ENCODE measurements at places on chromosomes 5 and 9.
A peak's percentile ranks its signal among the peaks of the same experiment; 100 is the strongest.

- no peak overlapping the region for H3K4me3 ChIP-seq
- no peak overlapping the region for H3K27ac ChIP-seq
- H3K27me3 ChIP-seq: no peaks in the 10 kb centered on the region
These were observed 43.6 kb downstream of the CCDC192 start for GRCh38 chr5:127746756-127747155.

- peaks cover 22% of the 10 kb centered on the region for H3K4me1 ChIP-seq
- no peak overlapping the region for H3K4me3 ChIP-seq
- DNase-seq: no peak
- H3K36me3 ChIP-seq: no peaks in the 10 kb centered on the region
- no peak overlapping the region for H3K27ac ChIP-seq
These were observed 2.1 kb downstream of the ITGA1 start for GRCh38 chr5:52789851-52790250.

DNA sequence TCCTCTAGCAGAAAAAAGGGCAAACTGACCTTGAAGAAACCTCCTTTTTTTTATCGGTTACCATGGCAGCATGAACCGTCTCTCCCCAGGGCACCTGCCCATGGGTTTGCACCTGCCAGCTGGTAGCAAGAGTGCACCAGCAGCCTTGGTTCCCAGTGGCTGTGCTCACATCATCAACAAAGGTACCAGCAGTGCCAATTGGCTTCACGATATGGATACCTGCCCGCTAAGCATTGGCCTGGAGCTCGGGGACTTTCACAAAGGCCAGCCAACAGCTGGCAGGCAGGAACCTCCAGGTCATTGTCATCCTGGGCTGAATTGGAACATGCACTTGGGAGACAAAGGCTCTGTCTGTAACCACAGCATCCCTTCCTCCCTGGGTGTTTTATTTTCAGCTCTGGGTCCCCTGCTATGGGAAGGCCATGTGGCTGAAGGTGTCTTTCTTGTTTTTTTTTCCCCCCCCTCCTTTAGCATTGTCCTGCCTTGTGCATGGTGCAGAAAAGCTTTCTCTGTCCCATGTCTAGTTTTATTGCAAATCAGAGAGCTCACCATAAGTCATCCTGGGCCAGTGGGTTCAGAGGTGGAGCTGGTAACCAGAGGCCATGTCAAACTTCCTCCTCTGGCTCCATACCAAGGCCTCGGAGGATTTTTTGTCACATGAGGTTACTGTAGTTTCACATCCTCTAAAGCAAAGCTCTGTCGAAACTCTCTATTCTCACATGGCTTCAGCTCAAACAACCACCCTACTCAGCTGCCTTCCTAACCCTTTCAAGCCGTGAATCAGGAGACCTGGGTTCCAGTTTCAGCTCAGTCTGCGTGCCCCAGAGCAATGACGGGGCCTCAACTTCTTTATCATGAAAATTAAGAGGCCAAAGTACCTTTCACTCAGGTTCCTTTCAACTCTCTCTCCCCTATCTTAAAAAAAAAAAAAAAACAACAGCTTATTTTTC, 145.5 kb upstream of the MAP3K1 start:
- H3K4me1 ChIP-seq: peaks cover 19% of the 10 kb centered on the region
- H3K4me3 ChIP-seq: peak overlapping the region; percentile 33

GRCh38 chr5:67360047-67360446, 163.4 kb upstream of the CD180 start:
- H3K36me3 ChIP-seq: no peaks in the 10 kb centered on the region
- no peak overlapping the region for H3K4me3 ChIP-seq
- no peaks in the 10 kb centered on the region for H3K27me3 ChIP-seq
- no peaks in the 10 kb centered on the region for H3K4me1 ChIP-seq

GRCh38 chr5:100900796-100901781, 2.0 kb downstream of the ST8SIA4 start:
- peak overlapping the region; percentile 74 for H3K4me3 ChIP-seq
- H3K27me3 ChIP-seq: peaks cover 56% of the 10 kb centered on the region
- H3K27ac ChIP-seq: peak overlapping the region; percentile 81
- H3K36me3 ChIP-seq: no peaks in the 10 kb centered on the region
